Chondrocyte (in vitro differentiated cells): ENCODE measurements at places on chromosomes 1 and 21. TPM values are rescaled to one million over a fixed set of nuclear protein-coding genes. Genes with fewer than 3 reads are reported as not detected.

DNA sequence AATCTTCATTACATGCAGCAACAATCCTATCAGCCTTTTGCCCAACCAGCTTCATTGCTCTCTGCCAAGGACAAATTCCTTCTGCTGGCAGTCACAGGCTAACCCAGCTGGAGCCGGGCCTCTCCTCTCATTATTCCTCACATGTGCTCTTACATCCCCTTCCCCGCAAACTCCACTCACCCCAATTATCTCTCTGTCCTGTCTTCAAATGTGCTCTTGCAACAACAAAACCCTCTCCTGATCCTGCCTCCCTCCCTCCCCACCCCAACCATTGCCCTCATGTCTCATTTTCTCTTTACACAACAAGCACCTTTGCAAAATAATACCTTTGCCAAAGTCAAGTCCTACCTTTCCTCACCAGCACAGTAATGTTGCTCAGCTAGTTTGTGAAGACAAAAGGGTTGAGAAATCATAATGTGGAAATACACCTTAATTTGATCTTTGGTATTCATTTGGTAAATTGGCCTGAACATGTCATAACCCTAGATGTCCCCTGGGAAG, 36.0 kb upstream of the DHCR24 start:
- no peak for DNase-seq

- DNase-seq = no peak
Observed at GRCh38 chr1:167824163-167824794, 89.7 kb downstream of the ADCY10 start.

DNA sequence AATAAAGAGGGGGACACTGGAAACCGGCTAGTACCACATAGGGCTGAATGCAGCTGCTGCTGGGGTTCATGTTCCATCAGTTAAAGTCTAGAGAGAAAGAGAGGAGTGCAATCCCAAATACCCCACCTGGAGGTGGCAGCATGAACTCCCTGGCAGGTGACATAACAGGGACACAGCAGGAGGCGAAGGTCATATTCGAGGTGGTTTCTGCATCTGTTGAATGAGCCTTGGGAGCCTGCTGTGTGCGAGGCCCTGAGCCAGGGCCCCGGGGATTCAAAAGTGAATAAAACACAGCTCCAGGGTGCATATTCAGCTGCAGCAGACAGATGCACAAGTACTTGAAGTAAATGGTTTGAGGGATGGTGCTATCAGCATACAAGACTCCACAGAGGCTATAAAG, 456.8 kb downstream of the SETD4 start:
- DNase-seq = no peak

DNA sequence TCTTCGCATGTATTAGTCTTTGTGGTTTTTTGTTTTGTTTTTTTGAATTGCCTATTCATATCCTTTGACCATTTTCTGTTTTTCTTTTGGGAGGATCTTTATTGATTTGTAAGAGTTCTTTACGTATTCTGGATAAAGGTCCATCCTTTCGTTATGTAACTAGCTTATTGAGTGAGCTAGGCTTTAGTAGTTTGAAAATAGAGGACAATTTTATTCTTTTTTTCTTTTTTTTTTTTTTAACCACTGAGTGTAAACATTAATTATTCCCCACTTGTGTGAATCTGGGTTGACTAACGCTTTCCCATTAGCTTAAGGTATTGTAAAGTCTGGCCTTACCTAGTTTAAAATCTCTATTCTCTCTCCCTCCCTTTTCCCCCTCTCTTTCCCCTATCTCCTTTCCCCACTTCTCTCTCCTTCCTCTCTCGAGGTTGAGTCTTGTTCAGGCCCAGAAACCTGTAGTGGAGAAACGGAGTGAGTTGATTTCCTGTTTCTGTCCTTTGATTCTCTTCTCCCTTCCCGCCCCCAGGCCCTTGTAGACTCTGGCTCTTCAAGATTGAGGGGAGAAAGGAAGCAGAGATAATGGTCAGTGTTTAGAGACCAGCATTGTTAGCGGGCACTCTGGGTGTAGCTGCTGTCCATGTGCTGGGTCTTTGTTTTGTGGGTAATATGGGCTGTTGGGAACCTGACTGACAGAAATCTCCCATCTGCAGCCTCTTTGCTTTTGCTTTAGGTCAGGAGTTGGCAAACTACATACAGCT, 1.5 kb downstream of the MORC3 start:
- no peak for DNase-seq

DNA sequence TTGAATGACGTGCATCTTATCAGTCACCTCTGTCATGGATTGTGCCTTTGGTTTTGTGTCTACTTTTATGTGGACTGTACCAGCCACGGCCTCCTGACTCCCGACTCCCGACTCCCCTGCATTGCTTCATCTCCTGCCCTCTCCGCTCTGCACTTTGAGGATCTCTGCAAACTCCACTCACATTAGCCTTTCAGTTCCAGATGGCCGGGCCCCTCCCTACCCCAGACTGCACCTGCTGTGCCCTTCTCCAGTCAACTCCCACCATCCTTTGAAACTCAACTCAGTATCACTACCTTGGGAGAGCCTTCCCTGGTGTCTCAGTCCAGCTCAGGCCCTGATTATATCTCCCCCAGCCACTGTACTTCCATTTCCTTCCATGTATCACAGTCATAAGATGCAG, 71.4 kb downstream of the MDM4 start:
- DNase-seq = no peak

DNA sequence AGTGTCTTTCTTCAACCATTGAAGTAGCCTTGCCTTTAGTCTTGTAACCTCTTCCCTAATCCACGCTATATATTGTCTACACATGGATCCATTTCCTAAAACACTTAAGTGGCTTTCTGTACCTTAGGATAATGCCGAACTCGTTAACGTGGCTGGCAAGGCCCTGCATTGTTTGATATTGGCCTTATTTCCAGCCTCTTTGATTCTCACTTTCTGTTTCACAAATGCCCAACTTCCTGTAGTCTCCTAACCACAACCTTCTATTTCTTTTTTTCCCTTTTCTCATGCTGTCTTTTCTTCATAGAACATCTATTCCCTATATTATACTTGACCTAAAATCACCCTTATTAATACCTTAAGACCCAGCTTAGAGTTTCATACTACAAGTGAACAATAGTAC, 536.0 kb downstream of the LMO4 start:
- DNase-seq = no peak

DNA sequence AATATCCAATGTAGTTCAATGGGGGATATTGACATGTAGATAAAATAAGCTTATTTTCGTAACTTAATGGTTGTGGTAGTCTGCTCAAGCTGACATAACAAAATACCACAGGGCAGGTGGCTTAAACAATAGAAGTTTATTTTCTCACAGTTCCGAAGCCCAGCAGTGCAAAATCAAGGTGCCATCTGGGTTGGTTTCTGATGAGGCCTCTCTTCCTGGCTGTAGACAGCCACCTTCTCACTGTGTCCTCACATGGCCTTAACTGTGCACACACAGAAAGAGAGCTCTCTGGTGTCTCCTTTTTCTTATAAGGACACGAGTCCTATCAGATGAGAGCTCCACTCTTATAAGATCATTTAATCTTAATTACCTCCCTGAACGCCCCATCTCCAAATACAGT, 64.8 kb upstream of the IPO9 start:
- no peak for DNase-seq

- no peak for DNase-seq
Observed at GRCh38 chr1:223831755-223832636, 13.8 kb downstream of the TP53BP2 start.

- no peak for DNase-seq
Observed at GRCh38 chr1:193614817-193615216, 428.4 kb upstream of the B3GALT2 start.

- no peak for DNase-seq
Observed at GRCh38 chr1:111201275-111202090, 1.0 kb upstream of the DENND2D start.

GRCh38 chr21:42107177-42107880, 36.2 kb downstream of the UMODL1 start:
- DNase-seq = peak; percentile 58

- DNase-seq = no peak
Observed at GRCh38 chr1:22089134-22089571, 36.6 kb downstream of the CDC42 start.

GRCh38 chr1:78388275-78388674, 102.5 kb upstream of the PTGFR start:
- DNase-seq = no peak

- DNase-seq = no peak
Observed at GRCh38 chr1:233668725-233669294, 54.9 kb downstream of the KCNK1 start.

DNA sequence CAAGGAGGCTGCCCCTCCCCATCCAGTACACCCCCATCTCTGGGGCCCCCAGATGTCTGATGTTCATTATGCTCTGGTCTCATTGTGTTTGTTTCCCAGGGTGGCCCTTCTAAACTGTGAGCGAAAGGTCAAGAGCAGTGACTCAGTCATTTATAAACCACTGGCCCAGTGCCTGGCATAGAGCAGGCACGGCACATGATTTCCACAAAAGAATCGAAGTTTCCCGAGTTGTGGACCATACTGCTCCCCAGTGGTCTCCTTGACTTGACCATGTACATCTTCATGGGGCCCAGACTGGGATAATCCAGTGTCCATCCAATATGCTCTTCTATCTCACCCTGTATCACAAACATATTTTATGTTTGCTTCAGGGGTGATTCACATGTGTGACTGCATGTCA, 153.3 kb downstream of the NR5A2 start:
- no peak for DNase-seq

- no peak for DNase-seq
Observed at GRCh38 chr1:219752645-219753044, 139.7 kb upstream of the ZC3H11B start.

GRCh38 chr1:2874607-2875480, 73.4 kb upstream of the TTC34 start:
- DNase-seq = no peak

DNA sequence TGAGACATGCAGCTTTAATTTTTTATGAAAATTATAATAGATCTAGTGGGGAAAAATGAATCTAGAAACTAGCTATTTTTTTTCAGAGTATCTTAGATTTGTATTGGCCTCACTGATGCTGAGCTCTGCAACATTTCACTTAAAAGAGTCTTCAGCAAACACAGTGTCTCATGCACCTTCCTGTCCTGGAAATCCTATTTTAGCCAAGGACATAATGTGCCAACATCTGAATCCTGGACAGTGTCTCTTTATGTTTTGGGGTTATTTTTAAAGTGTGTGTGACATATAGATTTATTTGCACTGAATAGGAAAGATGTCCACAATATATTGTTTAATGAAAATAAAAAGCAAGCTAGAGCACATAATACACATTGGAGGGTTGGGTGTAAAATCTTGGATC, 199.1 kb upstream of the FMN2 start:
- no peak for DNase-seq

DNA sequence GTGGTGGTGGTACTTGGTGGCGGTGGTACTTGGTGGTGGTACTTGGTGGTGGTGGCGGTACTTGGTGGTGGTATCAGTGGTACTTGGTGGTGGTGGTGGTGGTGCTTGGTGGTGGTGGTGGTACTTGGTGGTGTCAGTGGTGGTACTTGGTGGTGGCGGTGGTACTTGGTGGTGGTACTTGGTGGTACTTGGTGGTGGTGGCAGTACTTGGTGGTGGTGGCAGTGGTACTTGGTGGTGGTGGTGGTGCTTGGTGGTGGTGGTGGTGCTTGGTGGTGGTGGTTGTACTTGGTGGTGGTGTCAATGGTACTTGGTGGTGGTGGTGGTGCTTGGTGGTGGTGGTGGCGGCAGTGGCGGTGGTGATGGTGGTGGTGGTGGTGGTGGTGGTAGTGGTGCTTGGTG, 20.2 kb downstream of the COQ8A start:
- no peak for DNase-seq

- no peak for DNase-seq
Observed at GRCh38 chr1:172293429-172293828, 127.1 kb upstream of the C1orf105 start.

- no peak for DNase-seq
Observed at GRCh38 chr1:116002781-116003420, 26.6 kb downstream of the SLC22A15 start.

GRCh38 chr1:55468142-55468795, 253.1 kb upstream of the USP24 start:
- no peak for DNase-seq

- DNase-seq = no peak
Observed at GRCh38 chr1:88289401-88290102, 394.5 kb upstream of the PKN2 start.

DNA sequence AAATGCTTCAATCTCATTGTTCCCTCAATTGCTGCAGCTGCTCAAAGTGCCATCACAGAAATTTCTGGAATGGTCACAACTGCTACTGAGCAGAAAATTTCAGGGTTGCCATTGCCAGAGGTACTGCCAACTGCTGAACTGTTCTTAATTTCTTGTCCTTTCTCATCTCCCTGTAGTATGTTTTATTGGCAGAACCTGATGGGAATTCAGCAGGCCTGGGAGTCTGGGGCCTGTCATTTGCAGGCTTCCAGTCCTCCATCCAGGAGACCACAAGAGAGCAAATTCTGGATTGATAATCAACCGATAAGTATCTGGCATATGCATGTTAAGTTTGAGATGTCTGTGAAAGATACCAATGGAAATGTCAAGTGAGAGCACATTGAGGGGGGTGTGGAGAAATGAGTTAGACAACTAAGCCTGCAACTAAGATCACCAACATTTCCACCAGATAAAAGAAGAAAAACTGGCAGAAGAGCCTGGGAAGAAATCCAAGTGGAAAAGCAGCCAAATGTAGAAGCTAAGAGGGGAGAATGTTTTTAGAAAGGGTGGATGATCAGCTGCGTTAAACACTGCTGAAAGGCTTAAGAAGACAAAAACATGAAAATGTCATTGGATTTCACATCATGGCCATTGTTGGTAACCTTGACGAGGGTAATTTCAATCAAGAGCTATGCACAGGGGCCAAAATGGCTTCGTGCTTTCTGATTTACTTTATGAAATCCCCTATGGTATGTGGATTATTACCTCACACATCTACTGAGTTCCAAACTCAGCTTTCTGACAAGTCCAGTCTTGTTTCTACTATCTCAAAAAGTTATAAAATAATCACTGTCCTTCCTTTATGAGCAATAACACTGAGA, 648.1 kb downstream of the PLPP3 start:
- DNase-seq = no peak

GRCh38 chr1:19124273-19124672, 85.8 kb downstream of the UBR4 start:
- no peak for DNase-seq

PLEKHN1 gene
- total RNA-seq = 0.17 to 0.73 TPM (median 0.38 TPM) in 3 replicates

SPATC1L gene
- total RNA-seq = 14.0 to 18.5 TPM (median 14.1 TPM) in 3 replicates

ALG6 gene
- total RNA-seq = 7.5 to 11.6 TPM (median 8.5 TPM) in 3 replicates

ROR1 gene
- 75.2 to 131 TPM (median 123 TPM) in 3 replicates for total RNA-seq

IFFO2 gene
- total RNA-seq = 13.9 to 18.9 TPM (median 18.8 TPM) in 3 replicates

VPS72 gene
- 40.4 to 70.5 TPM (median 64.0 TPM) in 3 replicates for total RNA-seq

LCE1A gene
- not detected in 3 replicates for total RNA-seq

HPCA gene
- 0.54 TPM in 1 of 3 replicates, not detected in the others for total RNA-seq

KPRP gene
- not detected in 3 replicates for total RNA-seq

TCHHL1 gene
- total RNA-seq = not detected in 3 replicates

LCE4A gene
- not detected in 3 replicates for total RNA-seq

ARTN gene
- total RNA-seq = 0.50 to 1.6 TPM (median 0.69 TPM) in 3 replicates

ITLN2 gene
- not detected in 3 replicates for total RNA-seq
